Renal pelvis (tissue), 12 donors: ENCODE measurements at places on chromosomes 4 and X.
A peak's percentile ranks its signal among the peaks of the same experiment; 100 is the strongest.

DNA sequence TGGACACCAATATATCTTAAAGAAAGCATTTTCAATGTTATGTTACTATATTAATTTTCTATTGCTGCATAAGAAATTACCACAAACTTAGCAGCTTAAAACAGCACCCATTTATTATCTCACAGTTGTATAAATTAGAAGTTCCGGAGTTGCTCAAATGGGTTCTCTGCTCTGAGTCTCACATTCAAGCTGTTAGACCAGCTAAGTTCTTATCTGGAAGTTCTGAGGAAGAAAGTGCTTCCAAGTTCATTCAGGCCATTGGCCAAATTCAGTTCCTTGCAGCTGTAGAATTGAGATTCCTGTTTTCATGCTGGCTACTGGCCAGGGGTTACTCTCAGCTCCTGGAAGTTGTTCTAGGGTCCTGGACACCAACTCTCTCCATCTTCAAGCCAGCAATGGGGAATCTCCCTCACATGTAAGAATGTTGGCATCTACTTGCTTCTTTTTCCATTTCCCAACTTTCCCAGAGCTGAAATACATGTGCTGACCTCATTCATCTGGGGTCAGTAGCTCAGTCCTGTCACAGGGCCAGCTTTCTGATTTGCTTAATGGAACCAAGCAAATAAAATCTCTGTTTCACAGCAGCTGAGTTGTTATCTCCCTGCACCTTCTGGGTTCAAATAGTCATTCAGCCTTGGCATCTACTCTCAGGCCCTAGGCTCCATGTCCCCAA is 99.6 kb upstream of the INTU start:
- DNase-seq = peak; percentile 43

GRCh38 chrX:44042116-44042515 is 68.9 kb upstream of the NDP start:
- no peak for DNase-seq

GRCh38 chrX:81405781-81406180 is 203.9 kb downstream of the SH3BGRL start:
- DNase-seq = no peak

DNA sequence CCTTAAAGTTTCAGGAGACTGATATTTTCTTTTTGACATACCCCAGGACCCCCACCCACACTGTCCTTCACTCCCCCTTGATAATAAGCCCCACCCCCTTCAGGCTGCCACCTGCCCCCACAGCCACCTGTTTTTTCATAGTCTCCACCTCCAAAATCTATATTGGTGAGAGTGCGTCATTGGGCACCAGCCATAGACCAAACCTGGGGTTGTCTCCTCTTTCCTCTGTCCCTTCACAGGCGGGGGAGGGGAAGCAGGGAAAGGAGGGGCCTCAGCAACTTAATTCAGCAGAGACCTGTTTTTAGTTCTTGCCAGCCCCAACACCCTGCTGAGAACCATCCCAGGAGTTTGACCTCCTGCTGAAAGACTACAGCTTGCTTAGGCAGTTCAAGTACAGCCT is 1.1 kb downstream of the ARHGAP36 start:
- no peak for DNase-seq

GRCh38 chr4:83284193-83285054 is at the start of gene COQ2:
Gene COQ2 (minus strand): TSS chr4:83284798. CDS start chr4:83284764, 34 bp downstream.
- DNase-seq = peak; percentile 93

DNA sequence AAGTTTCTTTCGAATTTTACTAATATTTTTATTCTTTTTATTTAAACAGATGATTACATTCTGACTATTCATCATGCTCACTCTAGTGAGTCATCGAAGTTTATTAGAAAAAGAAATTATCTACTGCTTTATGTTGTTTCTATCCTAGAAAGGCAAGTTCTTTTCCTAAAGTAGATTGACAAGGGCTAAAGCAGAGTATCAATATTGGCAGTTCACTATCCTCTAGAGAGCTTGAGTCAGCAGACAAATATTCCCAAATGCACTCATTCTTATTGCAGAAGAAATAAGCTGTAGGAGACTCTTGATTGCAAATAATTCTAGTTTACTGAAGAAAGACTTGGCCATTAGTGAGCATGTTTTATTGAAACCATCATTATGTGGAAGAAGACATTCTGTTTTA is 911.8 kb downstream of the CENPC start:
- no peak for DNase-seq

GRCh38 chr4:69536558-69536957 is 40.9 kb upstream of the UGT2B4 start:
- DNase-seq = no peak

DNA sequence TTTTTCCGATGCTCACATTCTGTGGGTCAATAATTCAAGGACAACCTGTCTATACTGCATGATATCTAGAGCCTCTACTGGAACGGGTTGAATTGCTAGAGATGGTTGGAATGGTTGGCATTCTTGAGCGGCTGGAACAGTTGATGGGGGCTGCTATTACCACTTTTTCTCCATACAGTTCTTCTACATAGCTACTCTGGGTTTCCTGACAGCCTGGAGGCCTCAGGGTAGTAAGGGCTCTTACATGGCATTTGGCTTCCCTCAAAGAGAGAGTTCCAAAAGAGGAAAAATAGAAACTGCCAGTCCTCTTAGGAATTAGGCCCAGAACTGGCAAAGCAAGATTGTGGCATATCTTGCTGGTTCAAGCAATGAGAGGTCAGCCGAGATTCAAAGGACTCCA is 53.1 kb downstream of the NAA11 start:
- DNase-seq = no peak

- DNase-seq = no peak
These were observed 140.5 kb downstream of the LRBA start for GRCh38 chr4:150874338-150875226.

- no peak for DNase-seq
These were observed 234.2 kb upstream of the TET2 start for GRCh38 chr4:104912518-104912917.

- no peak for DNase-seq
These were observed 184.7 kb upstream of the HCCS start for GRCh38 chrX:10926404-10926803.

DNA sequence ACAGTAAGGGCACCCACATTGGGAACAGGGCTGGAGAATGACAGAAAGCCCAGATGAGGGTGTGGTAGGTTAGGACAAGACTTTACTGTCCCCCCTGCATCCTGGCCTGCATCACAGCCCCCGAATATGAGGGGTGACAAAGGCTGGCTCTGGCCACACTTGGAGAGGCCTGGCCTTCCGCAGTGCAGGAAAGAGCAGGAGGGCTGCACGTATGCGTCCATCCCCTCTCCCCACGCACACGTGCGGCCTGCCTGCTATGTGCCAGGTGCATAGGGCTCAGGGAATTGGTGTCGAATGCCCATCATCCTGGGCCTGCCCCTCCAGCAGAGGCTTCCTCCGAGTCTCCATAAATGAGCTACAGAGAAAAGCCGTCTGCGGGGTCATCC is 80.5 kb downstream of the ABLIM2 start:
- no peak for DNase-seq

- DNase-seq = no peak
These were observed 50.1 kb downstream of the RHOH start for GRCh38 chr4:40246938-40247337.

GRCh38 chr4:7715271-7716009 is 224.2 kb downstream of the AFAP1 start:
- no peak for DNase-seq

- DNase-seq = peak; percentile 59
These were observed 542 bp downstream of the RNF150 start for GRCh38 chr4:141132709-141133145.

GRCh38 chrX:124289443-124289842 is 43.0 kb upstream of the TEX13D start:
- DNase-seq = peak; percentile 16

GRCh38 chrX:130772105-130772775 is 130.8 kb downstream of the ENOX2 start:
- DNase-seq = no peak

- DNase-seq = no peak
These were observed 3.8 kb upstream of the CXCR3 start for GRCh38 chrX:71622032-71622575.

DNA sequence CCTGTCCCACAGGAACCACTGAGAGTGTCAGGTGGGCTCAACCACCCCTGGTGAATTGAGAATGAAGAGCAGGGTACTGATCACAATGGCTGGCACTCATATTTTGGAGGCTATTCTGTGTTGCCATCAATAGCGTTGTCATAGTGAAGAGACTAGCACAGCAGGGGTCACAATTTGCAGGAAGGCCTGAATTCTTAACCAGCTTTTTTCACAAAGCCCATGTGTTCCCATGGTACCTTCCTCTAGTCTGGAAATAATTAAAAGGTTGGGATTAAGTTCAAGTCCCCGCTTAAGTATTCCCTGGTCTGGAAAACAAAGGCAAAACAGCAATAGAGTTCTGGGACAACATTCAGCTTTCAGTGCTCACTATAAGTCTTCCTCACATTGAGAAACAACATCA is 1051.7 kb downstream of the C4orf33 start:
- no peak for DNase-seq

DNA sequence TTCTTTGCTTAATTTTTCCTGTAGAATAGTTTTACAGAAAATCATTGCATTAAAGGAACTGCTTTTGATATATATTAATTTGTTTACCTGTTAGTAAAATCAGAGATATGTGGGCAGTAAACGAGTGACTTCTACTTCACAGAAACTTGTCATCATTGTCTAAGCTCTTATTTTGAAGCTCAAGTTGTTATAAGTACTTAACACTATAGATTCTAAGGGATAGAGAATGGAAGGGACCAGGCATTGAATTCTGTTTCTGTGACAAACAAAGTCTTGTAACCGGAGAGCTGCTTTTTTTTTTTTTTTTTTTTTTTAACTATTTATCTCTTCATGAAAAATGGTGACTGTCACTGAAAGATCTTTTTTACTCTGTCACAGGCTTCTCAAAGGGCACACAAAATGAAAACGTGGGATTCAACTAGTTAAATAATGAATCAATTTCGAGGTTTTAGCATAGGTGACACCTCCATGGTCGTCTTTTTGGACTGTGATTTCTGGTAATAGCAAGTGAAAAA is 14.4 kb downstream of the STK26 start:
- DNase-seq = no peak

DNA sequence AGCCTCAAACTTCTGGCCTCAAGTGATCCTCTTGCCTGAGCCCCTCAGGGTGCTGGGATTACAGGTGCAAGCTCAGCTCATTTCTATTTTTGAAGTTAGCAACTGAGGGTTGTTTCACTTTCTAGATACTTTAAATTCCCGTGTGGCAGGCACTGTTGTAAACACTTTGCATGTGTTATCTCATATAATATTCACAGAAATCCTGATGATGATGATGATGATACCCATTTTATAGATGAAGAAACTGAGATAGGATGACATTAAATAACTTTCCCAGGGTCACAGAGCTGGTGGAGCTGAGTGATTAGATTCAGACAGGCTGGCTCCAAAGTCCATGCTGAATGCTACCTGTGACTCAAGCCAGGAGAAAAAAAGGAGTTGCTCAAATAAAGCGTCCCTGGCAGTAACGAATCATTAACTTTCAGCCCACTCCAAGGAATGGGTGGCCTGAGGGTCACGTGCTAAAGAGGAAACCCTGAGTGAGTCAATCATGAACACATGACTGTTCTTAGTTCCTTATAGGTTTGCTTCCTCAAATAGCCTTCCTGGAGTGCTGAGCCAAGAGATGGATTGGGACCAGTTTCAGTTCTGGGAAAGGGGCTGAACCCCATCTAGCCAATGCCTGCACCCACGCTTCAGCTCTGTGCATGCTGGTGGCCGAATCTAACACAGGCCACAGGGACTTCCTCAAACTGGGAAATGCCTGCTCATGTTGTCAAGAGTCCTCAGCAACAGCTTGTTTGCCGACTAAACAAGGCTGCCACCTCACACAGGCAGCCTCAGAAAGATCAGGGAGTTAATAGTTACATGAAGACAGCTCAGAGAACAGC is 52.8 kb downstream of the RBM47 start:
- DNase-seq = peak; percentile 84

DNA sequence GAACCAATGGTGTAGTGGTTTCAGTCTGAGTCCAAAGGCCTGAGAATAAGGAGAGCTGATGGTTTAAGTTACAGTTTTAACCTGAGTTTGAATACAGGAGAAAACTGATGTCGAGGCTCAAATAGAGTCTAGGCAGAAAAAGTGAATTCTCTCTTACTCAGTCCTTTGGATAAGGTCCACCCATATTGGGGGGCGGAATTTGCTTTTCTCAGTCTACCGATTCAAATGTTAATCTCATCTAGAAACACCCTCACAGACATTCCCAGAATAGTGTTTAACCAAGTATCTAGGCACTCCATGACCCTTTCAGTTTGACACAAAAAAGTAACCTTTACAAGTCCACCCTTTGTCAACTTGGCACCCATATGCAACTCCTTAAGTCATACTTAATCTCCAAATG is 216.0 kb downstream of the GRID2 start:
- DNase-seq = no peak

DNA sequence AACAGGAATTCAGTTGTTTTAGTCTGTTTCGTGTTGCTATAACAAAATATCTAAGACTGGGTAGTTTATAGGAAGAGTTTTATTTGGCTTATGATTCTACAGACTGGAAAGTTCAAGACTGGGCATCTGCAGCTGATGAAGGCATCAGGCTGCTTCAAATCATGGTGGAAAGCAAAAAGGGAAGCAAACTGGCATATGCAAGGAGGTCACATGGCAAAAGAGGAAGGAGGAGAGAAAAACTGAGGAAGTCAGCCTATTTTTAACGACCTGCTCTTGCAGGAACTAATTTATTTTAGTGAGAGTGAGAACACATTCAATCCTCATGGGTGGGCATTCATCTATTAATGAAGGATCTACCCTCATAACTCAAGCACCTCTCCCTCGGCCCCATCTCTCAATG is 363.1 kb upstream of the HS3ST1 start:
- no peak for DNase-seq

DNA sequence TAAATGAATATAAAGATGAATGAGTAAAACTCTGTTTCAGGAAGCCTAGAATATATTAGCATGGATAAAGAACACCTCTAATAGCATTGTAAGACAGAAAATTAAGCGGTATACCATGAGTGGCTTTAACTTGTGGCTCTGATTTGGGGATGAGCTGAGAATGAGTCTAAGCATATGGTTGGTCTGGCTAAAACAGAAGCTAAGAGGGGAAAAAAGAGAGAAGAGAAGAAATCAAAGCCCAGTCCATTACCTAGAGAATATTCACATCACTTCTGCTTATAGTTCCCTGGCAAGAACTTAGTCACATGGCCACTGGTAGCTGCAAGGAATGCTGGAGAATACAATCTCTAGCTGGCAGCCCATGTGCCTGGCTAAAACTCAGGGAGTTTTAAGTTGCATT is 414.5 kb downstream of the PRDM5 start:
- DNase-seq = no peak

- peak; percentile 29 for DNase-seq
These were observed 3.0 kb downstream of the ARHGEF38 start for GRCh38 chr4:105555409-105555808.
